ENCODE measurements at places on chromosomes 16 and 17.

DNA sequence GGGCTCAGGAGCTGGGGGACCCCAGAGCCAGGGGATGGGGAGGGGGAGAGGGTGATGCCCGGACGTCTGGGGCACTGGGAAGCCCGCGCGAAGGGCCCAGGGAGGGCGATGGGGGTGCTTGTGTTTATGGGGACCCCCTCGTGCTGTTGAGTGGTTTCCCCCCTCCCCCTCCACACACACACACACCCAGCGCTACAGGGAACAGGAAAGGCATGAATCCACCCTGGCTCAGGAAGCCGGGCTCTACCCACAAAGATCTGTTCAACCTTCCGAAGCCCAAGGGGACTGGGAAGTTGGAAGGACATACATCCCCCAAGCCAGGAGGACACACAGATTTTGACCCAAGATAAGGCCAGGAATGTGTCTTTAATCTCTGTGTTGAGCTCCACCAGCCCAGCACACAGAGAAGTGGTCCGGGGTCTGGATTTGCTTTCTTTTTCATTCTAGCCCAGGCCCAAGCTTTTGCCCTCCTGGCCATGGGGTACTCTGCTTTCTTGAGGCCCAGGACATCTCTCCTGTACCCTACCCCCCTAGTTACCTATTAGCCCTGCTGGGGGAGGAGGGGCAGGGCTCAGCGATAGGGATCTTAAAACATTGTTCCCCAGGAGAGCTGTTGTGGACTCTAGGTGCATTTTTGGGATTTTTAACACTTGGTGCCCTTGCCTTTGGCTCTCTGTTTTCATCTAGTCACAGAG lies 1.2 kb downstream of the UBALD2 start:
- peak; percentile 44 for DNase-seq

- DNase-seq = peak; percentile 93
Observed at GRCh38 chr17:28644787-28645575, at the start of gene BLTP2. TSS of gene BLTP2 (minus strand) at chr17:28645158. CDS start at chr17:28645056, 102 bp downstream.

- peak; percentile 63 for DNase-seq
Observed at GRCh38 chr16:77308163-77308561, 109.0 kb downstream of the SYCE1L start.

DNA sequence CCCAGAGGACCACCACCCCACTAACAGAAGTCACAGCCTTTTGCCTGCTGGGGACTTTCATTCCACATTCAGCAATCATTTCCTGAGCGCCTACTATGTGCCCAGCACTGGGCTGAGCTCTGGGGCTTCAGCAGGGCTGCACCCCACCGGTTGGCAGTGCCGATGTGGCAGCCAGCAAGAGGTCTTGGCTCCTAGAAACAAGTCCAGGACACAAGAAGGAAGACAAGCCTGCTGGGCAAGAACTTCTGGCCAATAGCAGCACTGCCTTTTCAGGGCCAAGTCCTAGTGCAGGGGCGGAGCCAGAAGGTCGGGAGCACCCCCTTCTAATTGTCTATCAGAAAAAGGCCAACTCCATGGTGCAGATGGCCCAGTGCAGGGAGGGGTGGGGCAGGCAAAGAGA lies 13.0 kb upstream of the HOXB9 start:
- no peak for DNase-seq

GRCh38 chr17:40307001-40307730 lies 1.8 kb upstream of the RARA start:
- DNase-seq = peak; percentile 97

DNA sequence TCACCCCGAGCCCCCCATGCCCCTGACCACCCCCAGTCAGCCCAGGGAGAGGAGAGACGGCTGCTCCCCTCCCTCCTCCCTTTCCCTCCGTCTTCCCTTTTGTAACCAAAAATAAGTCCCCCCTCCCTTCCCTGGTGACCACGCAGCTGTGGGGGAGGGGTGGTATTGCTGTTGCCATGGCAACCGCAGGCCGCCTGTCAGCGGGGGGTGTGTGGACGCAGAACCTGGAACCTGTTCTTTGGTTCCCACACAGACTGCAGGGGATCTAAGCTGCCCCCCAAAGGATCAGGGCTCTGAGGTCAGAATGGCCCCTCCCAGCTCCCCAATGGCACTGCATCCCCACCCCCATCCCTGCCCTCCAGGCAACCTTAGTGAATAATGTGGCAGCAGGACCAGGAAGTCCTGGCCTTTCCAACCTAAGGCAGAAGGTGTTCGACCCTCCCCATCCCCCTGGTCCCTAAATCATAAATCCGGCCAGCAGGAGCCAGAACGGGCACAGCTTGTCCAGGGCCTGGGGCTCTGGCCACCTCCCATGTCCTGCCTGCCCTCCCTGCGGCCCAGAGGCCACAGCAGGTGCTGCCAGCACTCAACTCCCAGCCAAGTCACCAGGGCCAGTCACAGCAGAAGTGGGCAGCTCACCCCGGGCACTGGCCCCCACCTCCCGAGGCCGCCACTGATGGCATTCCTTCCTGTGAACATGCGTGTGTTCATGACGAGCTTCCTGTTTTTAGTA lies 12.0 kb downstream of the CA4 start:
- no peak for DNase-seq

DNA sequence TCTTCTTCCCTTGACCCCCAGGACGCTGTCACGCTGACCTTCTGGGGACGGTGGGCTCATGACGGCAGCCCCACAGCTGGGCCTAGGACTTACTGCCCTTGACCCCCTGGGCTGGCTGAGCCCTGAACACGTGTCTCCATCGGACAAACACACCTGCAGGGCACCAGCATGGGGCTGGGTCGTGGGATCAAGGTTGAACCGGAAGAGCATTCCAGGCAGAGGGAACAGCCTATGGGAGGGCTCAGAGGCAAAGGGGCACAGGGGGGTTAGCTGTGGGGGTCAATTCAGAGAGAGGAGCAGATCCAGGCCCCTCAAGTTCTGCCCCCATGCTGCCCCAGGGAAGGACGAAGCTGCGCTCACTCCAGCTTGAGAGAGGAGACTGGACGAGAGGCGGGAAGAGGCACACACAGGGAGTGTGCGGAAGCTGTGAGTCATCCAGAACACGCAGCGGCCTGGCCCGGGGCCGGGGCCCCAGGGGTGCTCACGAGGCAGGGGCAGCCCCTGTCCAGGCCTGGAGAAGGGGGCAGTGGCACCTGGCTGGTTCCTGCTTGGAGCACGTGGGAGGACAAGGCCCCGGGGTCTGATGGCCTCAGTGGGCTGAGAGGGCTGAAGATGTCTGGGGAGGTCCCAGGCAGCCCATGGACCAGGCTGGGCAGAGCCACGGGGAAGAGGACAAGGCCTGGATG lies 9.9 kb downstream of the SSTR5 start:
- no peak for DNase-seq

- DNase-seq = peak; percentile 28
Observed at GRCh38 chr17:7177954-7178477, 1.2 kb downstream of the ASGR1 start.

DNA sequence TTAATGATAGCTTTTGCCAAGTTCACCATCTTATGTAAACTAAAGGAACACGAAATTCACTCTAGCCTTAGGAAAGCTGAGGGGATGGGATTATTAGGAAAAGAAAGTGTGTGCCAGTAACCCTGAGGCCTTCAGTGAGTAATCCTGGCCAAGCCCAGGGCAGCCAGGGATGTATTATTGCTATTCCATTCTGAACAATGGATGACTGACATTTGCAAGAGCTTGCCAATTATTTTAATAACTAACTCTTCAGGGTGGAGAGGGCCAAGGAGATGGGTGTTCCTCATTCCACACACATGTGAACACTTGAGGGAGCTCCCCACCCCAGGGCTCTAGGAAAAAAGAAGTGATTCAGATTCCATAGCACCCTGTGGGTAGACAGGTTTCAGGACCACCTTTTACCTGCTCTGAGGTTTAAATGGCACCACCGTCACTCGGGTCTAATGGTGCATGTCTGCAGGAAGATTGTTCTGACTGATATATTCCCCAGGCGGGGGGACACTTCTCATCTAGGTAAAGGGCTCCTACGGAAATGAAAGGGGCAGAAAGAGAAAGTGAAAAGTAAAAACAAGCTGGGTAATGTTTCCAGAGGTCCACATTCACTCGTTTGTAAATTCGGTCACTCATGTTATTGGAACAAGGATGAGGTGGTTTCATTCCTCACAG lies 41.5 kb downstream of the TK2 start:
- DNase-seq = peak; percentile 25

GRCh38 chr17:80629298-80630028 lies 84.8 kb downstream of the RPTOR start:
- DNase-seq = no peak

GRCh38 chr17:81509972-81510784 lies 2.4 kb downstream of the ACTG1 start:
- DNase-seq = no peak

DNA sequence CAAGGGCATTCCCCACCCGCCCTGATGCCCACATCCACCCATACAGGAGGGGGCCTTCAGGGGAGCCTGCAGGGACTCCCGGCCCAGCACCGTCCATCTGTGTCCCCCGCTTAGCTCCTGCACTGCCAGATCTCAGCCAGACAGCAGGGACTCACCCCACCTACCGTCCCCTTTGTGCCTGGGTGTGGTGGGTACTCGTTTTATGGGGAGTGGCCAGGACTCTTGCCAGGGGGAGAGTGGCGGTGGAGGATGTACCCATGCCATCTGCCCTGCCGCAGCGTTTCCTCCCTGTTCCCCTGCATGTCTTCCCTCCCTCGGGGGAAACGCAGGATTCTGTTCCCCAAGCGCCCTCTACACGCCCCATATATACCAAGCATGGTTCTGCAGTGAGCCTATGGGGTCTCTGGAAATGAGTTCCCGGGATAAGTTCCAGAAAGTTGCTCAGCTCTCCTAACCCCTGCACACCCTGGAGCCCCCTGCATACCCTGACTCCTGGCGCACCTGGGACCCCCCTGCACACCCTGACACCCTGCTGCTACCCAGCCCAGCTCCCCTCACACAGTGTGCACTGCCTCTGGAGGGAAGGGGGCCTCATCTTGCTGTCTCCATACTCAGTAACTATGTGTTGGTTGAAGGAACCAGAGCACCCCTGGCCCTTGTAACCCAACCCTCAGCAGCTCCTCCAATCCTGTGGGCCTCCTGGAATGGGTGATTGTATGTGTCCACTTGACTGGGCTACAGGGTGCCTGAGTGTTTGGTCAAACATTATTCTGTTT lies 4.2 kb upstream of the MAFG start:
- no peak for DNase-seq

GRCh38 chr17:3475251-3475685 lies 529 bp upstream of the ASPA start:
- DNase-seq = no peak

GRCh38 chr16:648781-649589 lies at the start of gene WDR90:
TSS of gene WDR90 (plus strand) at chr16:649365. CDS start at chr16:649417, 52 bp downstream.
- peak; percentile 88 for DNase-seq

DNA sequence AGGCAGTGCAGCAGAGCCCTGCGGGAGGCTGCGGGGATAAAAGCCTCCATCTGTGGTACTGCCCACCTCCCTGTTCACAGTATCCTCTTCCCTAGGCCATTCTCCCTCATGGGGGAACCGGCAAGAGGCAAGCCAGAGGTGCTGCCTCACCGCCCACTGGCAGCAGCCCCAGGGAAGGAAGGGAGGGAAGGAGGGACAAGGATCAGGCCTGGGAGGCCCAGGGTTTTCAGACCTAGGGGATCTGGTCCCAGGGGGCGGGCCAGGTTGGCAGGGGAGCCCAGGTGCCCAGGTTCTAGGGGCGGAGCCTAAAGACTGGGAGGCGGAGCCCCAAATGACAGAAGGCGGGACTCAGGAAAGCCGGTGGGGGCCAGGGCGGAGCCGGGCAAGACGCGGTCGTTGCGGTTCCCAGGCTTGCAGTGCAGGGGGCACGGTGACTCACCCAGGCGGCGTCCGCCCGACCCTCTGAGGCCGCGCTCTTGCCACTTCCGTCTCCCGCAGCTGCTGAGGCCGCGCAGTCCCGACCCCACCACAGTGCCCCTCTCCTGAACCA lies 3.0 kb upstream of the MTMR4 start:
- no peak for DNase-seq

- no peak for DNase-seq
Observed at GRCh38 chr17:17845046-17845775, 8.4 kb upstream of the SREBF1 start.

- peak; percentile 98 for DNase-seq
Observed at GRCh38 chr17:4329838-4330237, 36.6 kb downstream of the UBE2G1 start.

- no peak for DNase-seq
Observed at GRCh38 chr17:14919094-14919493, 346.0 kb downstream of the PMP22 start.

- DNase-seq = no peak
Observed at GRCh38 chr17:77859035-77859810, 99.3 kb upstream of the TNRC6C start.

DNA sequence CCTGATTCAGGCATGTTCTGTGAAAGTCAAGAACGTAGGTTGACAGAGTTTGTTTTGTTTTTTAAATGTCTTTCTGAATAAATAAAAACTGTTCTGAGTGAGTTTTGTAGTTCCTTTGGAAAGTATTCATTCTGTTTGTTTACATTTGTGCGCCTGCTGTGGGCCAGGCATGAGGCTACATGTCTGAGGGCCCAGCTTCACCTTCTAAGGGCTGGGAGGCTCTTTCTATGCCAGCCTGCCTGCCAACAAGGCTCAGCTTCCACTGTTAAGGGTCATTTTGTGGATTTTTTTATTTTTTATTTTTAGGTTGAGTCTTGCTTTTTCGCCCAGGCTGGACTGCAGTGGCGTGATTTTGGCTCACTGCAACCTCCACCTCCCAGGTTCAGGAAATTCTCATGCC lies 6.1 kb downstream of the WWOX start:
- no peak for DNase-seq

GRCh38 chr17:55484575-55484974 lies 26.7 kb downstream of the SMIM36 start:
- DNase-seq = no peak
